Activated CD8-positive, alpha-beta memory T cell treated with anti-CD3 and anti-CD28 coated beads for 24 hours (primary cell): ENCODE measurements at places on chromosomes 12 and 14.
A peak's percentile ranks its signal among the peaks of the same experiment; 100 is the strongest.

DNA sequence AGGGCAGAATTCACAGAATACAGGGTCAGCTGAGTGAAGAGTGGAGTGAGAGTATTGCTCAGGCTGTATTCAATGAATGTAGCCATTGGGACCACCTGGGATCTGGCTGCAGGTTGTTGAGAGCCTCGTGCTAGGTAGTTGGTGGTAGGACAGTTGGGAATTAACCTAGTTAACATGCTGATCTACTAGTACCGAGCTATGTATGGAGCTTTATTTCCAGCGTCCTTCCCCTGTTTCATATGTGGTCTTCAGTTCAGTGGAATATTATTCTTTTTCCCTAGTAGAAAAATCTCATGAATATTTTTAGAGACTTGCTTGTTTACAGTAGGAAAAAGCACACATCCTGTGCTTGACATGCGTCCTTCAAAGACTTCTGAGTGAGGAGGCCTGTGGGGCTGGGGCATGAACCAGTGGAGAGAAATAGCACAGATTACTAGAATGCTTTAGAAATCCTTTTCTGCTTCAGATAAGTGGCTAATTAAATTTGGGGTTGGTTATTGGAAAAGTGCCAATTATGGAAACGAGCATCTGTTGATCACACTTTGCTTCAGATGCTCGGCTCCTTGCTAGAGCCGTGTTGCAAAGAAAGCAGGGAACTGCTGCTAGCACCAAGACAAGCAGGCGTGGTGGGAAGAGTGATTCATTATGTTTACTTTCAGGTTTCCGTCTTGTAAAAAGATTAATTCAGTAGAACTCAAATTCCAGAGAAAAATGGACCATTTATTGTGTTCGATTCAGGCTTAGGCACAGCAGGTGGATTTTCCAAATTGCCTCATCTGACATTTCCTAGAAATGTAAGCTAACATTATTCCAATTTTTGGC is 53.6 kb downstream of the ARF6 start:
- peak; percentile 57 for DNase-seq

GRCh38 chr14:100832311-100832960 is 6.5 kb downstream of the MEG3 start:
- no peak for DNase-seq

DNA sequence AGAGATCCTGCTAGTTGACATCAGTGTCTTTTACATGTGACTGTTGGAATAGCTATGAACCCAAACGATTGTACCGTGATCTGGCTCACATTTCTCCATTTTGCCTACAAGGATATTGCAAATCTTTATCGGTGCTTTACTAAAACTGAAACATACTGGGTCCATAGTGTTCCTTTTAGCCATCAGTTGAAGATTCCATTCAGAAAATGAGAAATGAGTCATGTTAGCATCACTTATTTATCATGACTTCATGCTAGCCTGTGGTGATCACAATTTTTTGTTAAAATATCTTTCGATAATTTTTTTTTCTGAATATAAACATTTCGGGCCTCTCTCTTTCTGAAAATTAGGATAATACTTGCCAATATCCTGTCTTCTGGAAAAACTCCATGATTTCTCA is 210.3 kb downstream of the EGLN3 start:
- no peak for DNase-seq

DNA sequence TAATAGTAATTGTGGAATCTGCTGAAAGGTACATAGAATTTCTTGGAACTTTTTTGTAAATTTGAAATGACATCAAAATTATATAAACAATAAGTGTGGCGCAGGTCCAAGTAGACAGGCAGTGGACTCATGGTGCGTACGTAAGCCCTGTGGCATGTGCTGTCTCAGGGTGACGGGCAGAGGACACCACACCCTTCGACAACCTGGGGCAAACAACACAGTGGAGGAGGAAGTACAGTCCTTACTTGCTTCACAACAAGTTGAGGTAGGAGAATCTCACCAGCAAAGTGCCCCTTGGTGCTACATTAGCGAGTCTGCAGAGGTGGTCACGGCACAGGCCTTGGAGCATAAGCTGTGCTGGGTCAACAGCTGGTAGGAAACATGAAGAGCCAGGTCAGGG is 180.9 kb downstream of the AEBP2 start:
- no peak for DNase-seq

DNA sequence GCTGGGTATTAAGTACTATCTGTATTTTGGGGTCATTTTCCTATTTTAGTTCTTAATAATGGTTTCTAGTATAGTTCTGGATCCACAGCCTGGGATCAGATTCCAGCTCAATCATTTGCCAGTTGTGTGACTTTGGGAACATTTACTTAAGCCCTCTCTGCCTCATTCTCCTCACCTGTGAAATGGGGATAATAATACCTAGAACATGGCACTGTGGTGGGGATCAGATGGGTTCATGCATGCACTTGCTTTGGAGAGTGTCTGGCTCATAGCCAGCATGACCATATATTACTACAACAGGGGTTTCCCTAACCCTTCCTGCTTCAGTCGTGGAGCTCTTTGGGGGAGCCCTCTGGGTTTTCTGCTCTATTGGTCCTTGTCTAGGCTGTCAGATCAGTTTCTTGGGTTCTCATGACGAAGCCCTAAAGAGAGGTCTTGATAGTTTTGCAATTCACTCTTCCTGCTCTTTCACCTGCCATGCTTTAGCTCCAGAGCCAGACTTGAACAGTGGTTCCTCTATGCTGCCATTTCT is 34.1 kb upstream of the SMOC1 start:
- no peak for DNase-seq
